H1 (cell line): ENCODE measurements at places on chromosomes 4 and X.

DNA sequence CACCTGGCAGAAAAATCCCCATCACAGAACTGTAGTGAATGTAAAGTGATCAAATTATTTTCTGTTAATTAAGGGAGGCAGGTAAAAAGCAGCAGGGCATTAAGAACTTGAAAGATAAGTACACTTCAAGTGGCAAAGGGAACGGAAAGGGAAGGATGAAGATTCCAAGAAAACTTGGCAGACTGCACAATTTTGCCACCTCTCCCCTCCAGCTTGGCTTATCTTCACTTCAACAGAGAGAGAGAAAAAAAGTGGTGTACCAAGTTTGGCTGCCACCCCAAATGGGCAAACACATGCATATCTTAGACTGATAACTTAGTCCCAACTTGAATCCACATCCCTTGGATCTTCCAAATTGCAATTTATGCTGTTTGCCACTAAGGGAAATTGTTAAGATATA, 598.1 kb upstream of the ACTRT1 start:
- no peaks in the 10 kb centered on the region for H3K36me3 ChIP-seq
- H3K4me3 ChIP-seq, result no peak overlapping the region
- no peak overlapping the region for H3K27ac ChIP-seq
- no peaks in the 10 kb centered on the region for H3K27me3 ChIP-seq
- no peak for DNase-seq

DNA sequence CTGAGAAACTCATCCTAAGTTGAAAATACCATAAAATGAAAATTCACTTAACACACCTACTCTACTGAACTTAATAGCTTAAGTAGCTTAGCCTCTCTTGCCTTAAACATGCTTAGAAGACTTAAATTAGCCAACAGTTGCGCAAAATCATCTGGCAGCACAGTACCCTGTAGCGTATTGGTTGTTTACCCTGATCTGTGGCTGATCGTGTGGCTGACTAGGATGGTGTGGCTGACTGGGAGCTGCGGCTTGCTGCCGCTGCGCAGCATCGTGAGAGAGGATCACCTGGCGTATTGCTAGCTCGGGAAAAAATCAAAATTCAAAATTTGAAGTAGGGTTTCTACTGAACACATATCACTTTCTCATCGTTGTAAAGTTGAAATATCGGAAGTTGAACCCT, 6.3 kb downstream of the RUFY3 start:
- H3K27me3 ChIP-seq, result no peaks in the 10 kb centered on the region
- DNase-seq, result no peak
- H3K27ac ChIP-seq, result no peak overlapping the region
- no peaks in the 10 kb centered on the region; the same call in 1 of the 2 replicates for H3K4me1 ChIP-seq
- H3K36me3 ChIP-seq, result no peaks in the 10 kb centered on the region
- no peak overlapping the region for H3K4me3 ChIP-seq

DNA sequence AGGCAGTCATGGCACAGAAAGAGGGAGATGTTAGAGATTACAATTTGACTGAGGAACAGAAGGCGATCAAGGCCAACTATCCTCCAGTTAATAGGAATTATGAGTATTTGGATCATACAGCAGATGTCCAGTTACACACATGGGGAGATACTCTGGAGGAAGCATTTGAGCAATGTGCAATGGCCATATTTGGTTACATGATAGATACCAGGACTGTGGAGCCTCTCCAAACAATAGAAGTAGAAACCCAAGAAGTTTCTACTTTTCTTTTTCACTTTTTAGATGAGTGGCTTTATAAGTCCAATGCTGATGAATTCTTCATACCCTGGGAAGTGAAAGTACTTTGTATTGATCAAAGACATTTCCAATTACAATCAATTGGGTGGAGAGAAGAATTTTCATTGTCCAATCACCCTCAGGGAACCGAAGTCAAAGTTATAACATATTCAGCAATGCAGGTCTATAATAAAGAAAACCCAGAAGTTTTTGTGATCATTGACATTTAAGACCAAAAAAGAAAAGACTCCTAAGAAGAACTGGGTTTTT, 139.1 kb downstream of the MAB21L2 start:
- H3K4me3 ChIP-seq, result no peak overlapping the region
- no peak for DNase-seq
- H3K4me1 ChIP-seq, result no peaks in the 10 kb centered on the region
- H3K27me3 ChIP-seq, result no peaks in the 10 kb centered on the region

DNA sequence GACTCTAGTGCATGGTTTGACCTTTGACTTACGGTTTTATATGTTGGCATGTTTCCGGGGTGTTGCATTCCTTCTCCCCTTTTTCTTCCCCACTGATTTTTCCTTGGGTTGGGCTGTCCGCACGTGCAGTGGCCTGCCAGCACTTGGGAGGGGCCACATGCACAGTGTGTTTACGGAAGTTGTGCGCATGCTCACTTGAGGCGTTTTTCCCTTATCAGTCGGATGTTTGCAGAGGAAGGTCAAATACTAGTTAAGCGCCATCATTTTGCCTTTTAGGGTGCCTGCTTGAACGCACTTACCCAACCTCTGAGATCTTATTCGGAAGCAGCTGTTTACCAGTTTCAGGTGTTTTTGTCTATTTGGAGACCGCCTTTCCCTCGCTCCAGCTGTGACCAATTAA, 653.9 kb upstream of the AADAT start:
- no peaks in the 10 kb centered on the region for H3K27me3 ChIP-seq
- no peak for DNase-seq
- 0 out of 2 replicates have a peak, but pooled peaks cover 3% of the 10 kb centered on the region for H3K4me1 ChIP-seq
- no peak overlapping the region for H3K4me3 ChIP-seq
- no peak overlapping the region for H3K27ac ChIP-seq
- no peaks in the 10 kb centered on the region for H3K36me3 ChIP-seq

GRCh38 chrX:70554081-70554480, 109.4 kb downstream of the DLG3 start:
- H3K27ac ChIP-seq, result no peak overlapping the region
- no peak overlapping the region for H3K4me3 ChIP-seq
- no peak for DNase-seq
- no peaks in the 10 kb centered on the region for H3K4me1 ChIP-seq
- no peaks in the 10 kb centered on the region for H3K27me3 ChIP-seq

DNA sequence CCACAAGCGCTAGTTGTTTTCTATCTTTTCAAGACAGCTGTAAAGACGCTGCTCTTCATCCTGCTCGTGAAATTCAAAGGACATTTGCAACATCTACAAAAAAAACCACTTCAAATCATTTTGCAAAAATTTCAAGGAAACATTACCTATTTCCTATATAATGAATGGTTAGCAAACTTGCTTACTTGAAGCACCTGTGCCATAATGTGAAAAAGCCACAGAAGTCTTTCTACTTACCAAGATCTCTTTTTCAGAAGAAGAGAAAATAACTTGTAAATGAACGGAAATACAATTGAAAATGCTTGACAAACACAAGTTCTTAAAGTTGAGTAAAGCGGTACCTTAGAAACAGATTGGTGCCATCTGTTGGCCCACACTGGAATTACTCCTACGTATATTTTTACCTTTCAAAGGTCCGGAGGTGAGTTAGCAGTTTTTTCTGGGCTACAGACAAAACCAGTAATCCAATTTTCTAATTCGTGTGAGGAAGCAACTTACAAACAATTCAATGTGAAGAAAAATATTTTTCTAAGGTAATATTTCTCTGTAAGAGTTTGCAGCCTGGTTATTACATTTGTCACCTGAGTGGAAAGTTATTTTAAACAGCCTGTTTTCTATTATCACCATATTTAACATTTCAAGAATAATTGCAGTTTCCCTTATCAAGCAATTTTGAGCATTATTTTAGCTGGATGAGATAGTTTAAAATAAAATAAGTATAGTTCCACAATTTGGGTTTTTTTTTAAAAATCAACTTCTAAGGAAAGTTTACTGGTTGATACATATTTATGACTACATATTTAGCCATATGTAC, at the start of gene TLR6:
Gene TLR6, minus strand, starts transcription at position 294 of the 814 bp plus-strand sequence. CDS start 27,344 bp downstream, outside the sequence.
- 0 out of 2 replicates have a peak, but pooled peaks cover 2% of the 10 kb centered on the region for H3K4me1 ChIP-seq
- no peaks in the 10 kb centered on the region for H3K27me3 ChIP-seq
- DNase-seq, result no peak
- no peak within 1 kb of the TSS for H3K4me3 ChIP-seq
- no peaks in the 10 kb centered on the region for H3K36me3 ChIP-seq
- H3K27ac ChIP-seq, result no peak within 1 kb of the TSS

GRCh38 chrX:97027384-97027922, 143.7 kb downstream of the RPA4 start:
- peak; percentile 35 for DNase-seq
- H3K27me3 ChIP-seq, result no peaks in the 10 kb centered on the region
- H3K4me3 ChIP-seq, result peak overlapping the region; percentile 30; the same call in 1 of the 2 replicates
- no peak overlapping the region for H3K27ac ChIP-seq

GRCh38 chr4:112196461-112196860, 35.1 kb upstream of the AP1AR start:
- H3K27me3 ChIP-seq, result no peaks in the 10 kb centered on the region
- no peaks in the 10 kb centered on the region for H3K36me3 ChIP-seq
- H3K27ac ChIP-seq, result no peak overlapping the region
- no peak for DNase-seq
- H3K4me3 ChIP-seq, result no peak overlapping the region

DNA sequence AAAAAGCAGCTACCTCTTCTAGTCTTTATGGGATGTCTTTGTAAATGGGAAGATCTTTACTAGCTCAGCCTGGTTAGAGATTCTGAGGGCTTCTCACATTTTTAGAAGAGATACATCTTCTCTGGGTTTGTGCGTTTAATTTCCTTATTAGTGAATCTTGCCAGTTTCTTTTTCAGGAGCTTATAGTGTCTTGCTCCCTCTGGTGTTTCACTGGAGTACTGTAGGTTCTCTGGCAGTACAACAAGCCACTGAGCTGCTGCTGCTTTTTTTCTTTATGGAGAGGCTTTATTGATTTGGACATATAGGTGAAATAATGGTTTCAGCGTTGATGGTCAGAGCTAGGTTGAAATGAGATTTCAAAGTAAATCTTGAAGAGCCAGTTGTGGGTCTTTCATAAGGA, 82.9 kb downstream of the LAS1L start:
- no peak overlapping the region for H3K27ac ChIP-seq
- no peak overlapping the region for H3K4me3 ChIP-seq
- no peaks in the 10 kb centered on the region for H3K27me3 ChIP-seq
- H3K4me1 ChIP-seq, result no peaks in the 10 kb centered on the region
- DNase-seq, result no peak

GRCh38 chr4:152033621-152034020, 272.8 kb upstream of the GATB start:
- no peak overlapping the region for H3K4me3 ChIP-seq
- no peaks in the 10 kb centered on the region for H3K27me3 ChIP-seq
- no peak overlapping the region for H3K27ac ChIP-seq
- no peaks in the 10 kb centered on the region for H3K4me1 ChIP-seq
- DNase-seq, result no peak

GRCh38 chr4:98232202-98232601, 29.0 kb upstream of the RAP1GDS1 start:
- no peak for DNase-seq
- no peaks in the 10 kb centered on the region for H3K27me3 ChIP-seq
- H3K36me3 ChIP-seq, result no peaks in the 10 kb centered on the region
